Umbilical cord (tissue), 2 donors: ENCODE measurements at places on chromosomes 12 and 14. TPM values are rescaled to one million over a fixed set of nuclear protein-coding genes. Genes with fewer than 3 reads are reported as not detected.
A peak's percentile ranks its signal among the peaks of the same experiment; 100 is the strongest.

ADCY4 gene
- 8.2 TPM for total RNA-seq

SLCO1B1 gene
- total RNA-seq = not detected

EPYC gene
- 2.2 TPM for total RNA-seq

DNA sequence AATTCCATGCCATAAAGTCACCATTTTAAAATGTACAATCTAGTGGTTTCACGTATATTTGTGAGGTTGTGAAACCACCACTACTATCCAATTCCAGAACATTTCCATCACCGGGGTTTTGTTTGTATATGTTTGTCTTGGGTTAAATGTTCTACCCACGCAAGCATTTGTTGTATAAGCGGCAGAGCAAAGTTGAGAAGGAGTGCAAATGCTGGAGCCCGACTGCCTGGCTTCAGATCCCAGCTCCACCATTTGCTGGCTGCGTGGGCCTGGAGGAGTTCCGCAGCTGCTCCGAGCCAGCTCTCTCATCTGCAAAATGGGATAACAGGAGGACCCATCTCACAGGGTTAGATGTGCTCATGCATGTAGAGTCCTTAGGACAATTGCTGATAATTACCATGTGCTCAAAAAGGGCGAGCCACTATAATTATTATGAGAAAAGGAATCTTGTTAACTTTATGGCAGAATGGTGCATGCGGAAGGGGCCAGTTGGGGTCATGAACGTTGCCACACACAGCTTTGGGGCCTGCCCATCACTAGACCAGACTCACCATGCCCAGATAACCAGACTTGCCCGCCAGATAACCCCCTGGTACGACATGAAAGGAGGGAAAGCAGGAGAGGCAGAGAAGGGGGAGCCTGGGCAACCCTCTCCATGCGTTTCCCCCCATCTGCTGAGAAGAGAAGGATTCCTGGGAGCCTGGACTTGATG is 6.4 kb downstream of the ACTN1 start:
- DNase-seq = no peak

DNA sequence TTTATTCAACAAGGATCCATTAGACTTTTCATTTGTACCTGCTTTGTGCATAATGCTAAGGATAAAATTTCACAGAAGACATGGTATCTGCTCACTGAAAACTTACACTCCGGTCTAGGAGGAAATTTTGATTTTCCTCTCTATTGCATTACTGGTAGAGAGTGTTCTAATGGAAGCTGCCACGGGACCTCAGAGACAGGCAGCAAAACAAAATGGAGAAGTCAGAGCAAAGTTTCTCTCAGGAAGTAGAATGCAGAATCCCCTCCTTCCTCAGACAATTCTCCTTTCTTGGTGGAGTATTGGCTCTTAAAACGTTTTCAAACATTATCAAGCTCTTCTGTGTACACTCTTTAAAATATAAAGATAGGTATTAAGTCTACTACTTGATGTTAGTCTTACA is 12.3 kb downstream of the CLEC2B start:
- no peak for DNase-seq

DNA sequence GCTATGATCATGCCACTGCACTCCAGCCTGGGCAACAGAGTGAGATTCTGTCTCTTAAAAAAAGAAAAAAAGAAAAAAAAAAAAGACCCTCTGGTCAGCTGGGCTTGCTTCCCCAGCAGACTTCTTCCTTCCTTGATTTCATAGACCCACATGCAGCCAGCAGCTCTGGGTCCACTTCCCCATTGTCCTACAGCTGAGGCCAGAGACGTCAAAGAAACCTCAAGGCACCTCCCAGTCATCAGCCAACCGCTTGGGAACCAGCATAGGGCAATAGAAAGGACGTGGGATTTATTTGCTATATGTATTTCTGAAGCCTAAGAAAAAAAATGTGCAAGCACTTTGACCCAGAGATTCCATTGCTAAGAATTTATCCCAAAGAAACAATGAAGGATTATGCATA is 35.4 kb upstream of the SPPL3 start:
- DNase-seq = peak; percentile 34

DNA sequence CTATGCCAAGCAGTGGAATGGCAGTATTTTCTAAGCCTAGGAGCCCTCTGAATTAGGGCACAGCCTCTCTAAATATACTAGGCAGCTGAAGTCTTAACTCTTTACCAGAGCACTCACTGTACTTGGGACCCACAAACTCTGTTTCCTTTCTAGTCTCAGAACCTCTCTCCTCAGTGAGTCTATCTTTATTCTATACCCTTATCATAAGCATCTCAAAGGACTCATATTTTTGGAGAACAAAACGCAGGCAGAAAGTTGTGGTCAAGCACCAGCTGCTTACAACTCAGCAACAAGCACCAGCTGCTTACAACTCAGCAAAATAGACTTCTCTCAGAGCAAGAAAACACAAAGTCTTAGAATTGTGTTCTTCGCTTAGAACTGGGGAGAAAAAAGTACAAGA is 993 bp downstream of the CCDC196 start:
- DNase-seq = no peak

- peak; percentile 45 for DNase-seq
Observed at GRCh38 chr12:48279101-48279500, 71.6 kb downstream of the ZNF641 start.

- DNase-seq = no peak
Observed at GRCh38 chr12:120481022-120481767, 11.6 kb upstream of the SRSF9 start.

RAD9B gene
- total RNA-seq = 0.96 TPM

GRCh38 chr12:68568922-68569569 is 41.7 kb upstream of the RAP1B start:
- DNase-seq = no peak

DNA sequence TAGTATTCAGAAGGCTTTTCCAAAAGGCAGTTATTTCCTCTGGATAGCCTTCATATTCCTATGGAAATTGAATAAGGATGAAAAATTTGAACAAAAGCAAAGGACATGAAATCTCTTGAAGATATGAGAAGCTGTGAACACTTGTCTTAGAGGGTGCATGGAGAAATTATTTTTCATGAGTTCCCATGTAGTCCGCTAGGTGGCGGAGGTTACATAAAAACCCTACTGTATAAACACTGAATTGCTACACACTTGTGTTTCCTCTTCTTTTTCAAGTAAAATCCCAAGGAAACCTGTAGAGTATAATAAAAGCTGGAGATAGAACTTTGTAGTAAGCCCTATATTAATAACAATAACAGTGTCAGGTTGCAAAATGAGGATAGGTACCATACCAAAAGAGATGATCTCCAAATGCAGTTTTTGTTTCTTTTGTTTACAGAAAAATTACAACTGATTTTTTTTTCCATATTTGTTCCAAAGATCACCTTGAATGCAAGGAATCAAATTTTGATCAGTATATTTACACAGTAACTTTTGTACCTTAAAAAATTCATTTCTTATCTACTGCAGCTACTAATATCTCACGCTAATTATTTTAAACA is 37.8 kb upstream of the OR4E1 start:
- peak; percentile 35 for DNase-seq

- no peak for DNase-seq
Observed at GRCh38 chr12:6471989-6472360, 1.5 kb upstream of the VAMP1 start.

TMEM30B gene
- 12.3 TPM for total RNA-seq

- DNase-seq = no peak
Observed at GRCh38 chr12:64900540-64900939, 76.1 kb downstream of the TBC1D30 start.

GRCh38 chr12:56728139-56728861 is 3.2 kb upstream of the NACA start:
- no peak for DNase-seq

PRB2 gene
- total RNA-seq = not detected

DNA sequence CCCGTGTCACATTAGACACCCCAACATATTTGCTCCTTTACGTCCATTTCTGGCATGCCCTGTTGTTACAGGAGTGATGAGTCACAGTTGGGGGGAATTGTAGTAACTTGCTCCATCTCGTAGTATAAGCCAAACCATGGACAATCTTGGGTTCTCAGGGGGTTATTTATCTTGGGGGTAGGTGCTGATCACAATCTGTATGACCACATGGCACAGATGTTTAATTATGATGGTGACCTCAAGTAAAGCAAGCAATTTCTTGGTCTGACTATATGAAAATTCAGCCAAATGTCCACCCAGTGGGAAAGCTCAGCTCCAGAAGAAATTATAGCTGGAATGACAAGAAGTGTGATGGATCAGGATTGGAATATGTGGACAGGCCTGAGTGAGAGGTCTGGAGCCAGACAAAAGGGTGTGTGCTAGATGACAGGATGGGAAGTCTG is 32.1 kb upstream of the STON2 start:
- no peak for DNase-seq

GRIP1 gene
- 20.5 TPM for total RNA-seq

- no peak for DNase-seq
Observed at GRCh38 chr12:12779529-12779928, 5.9 kb upstream of the APOLD1 start.

GRCh38 chr12:50986966-50987737 is 34.8 kb downstream of the HIGD1C start:
- peak; percentile 84 for DNase-seq

DNA sequence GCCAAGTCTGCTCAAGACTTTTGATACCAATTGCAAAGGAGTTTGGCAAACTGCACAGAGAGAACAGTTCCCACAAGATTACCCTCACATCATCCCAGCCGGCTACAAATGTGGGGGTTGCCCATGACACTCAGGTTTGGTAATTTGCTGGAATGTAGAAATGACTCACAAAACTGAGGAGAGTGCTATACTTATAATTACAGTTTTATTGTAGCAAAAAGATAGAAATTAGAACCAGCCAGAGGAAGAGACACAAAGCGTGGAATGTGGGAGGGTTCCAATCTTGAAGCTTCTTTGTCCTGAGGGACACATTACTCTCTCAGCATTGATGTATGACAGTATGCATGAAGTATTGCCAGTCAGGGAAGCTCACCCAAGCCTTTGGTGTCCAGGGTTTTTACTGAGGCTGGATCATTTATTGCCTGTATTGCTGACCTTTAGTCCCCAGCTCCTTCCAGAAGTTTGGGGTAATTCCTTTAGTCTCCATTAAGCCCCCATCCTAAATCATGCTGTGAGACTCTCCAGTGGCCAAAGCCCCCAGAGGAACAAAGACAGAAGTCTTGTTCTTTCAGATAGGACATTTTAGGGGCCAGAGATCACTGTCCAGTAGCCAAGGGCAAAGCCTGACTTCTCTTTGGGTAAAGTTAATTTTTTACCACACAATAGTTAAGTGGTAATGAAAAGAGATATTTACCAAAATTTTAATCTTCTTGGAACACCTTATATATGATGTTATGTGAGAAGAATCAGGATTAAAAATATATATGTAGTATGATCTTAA is 9.9 kb downstream of the TBK1 start:
- DNase-seq = no peak

DNA sequence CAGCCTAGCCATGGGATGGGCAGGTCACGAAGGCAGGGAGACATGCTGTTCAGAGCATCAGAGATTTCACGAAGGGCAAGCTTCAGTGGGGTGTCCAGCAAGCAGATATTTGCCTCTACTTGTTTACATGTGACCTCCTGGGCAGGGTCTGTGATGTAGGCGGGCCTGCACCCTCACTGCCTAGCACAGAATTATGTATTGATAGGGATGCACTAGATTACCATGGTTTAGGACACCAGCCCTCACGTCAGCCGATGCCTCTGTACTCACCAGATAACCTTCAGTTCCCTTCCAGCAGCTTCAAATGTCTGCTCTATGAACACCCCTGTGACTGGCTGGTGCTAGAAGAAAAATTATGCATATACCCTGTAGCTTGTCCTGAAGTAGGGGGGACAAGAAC is 5.1 kb upstream of the EIF5 start:
- DNase-seq = no peak

- DNase-seq = no peak
Observed at GRCh38 chr12:2292560-2292959, 239.8 kb downstream of the CACNA1C start.

DNA sequence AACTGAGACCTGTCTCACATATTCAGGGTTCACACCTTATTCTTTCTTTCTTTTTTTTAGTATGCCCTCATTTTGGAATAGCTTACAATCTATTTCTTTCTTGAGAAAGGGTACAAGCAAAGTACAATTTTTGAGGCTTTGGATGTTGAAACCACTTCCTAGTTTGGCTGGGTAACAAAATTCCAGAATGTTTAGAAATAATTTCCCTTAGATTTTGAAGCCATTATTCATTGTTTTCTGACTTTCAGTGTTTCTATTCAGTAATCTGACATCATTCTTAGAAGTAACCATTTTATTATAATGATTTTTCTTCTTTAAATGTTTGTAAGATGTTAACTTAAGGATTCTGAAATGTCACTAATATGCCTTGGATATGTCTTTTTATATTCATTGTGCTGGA is 28.2 kb downstream of the ST8SIA1 start:
- no peak for DNase-seq

- no peak for DNase-seq
Observed at GRCh38 chr12:27342536-27342935, 9.9 kb downstream of the BMAL2 start.

- no peak for DNase-seq
Observed at GRCh38 chr12:63981343-63981742, 136.8 kb downstream of the SRGAP1 start.

DNA sequence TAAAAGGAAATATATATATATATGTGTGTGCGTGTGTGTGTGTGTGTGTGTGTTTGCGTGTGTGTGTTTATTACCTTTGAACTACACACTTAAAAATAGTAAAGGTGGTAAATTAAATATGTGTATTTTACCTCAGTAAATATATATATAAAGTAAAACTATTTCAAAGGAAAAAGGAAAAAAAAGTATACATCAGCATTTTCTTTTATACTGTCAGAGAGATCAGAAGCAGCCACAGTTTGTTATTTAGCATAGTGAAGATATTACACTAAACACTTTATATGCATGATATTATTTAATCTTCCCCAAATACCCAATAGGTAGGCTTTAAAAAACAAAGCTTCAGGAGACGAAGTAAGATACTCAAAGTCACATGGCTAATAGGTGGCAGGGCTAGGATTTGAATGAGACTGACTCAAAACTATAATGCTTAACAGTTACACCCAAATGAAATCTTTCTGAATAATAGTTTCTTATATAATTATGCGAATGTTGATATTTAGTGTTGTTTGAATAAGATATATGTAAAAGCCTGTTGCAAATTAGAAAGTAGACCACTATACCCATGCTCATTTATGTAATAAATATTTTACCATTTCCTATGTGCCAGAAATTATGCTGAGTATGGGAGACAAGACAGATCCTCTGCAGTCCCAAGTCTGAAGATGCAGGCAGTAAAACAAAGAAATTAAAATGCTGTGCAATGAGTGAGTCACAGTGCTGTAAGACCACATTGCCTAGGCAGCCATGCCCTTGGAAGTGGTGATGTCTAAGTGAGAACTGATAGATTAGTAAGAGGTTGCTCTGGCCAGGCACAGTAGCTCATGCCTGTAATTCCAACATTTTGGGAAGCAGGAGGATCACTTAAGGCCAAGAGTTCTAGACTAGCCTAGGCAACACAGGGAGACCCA is 66.1 kb downstream of the PDZRN4 start:
- no peak for DNase-seq
